ENCODE measurements at places on chromosomes 3 and 15. TPM values are rescaled to one million over a fixed set of nuclear protein-coding genes. Genes with fewer than 3 reads are reported as not detected.

SLC9C1 gene
- polyA plus RNA-seq: not detected

LSAMP gene
- not detected for polyA plus RNA-seq

CHRNA7 gene
- polyA plus RNA-seq: 0.38 TPM

NAALADL2 gene
- not detected for polyA plus RNA-seq

POPDC2 gene
- 0.40 TPM for polyA plus RNA-seq

PXYLP1 gene
- polyA plus RNA-seq: 1.8 TPM

WNT5A gene
- 4.0 TPM for polyA plus RNA-seq

PEX5L gene
- 0.20 TPM for polyA plus RNA-seq

ZNF774 gene
- 0.81 TPM for polyA plus RNA-seq

IMP3 gene
- 115 TPM for polyA plus RNA-seq

PYGO1 gene
- polyA plus RNA-seq: 1.1 TPM

GP5 gene
- not detected for polyA plus RNA-seq

OR5K3 gene
- polyA plus RNA-seq: not detected

PLA2G4F gene
- 0.91 TPM for polyA plus RNA-seq

CIP2A gene
- 10.0 TPM for polyA plus RNA-seq

CLRN1 gene
- polyA plus RNA-seq: not detected

SNTN gene
- not detected for polyA plus RNA-seq

TIGIT gene
- polyA plus RNA-seq: not detected

SKOR1 gene
- 0.01 TPM for polyA plus RNA-seq

FHIT gene
- 1.8 TPM for polyA plus RNA-seq

ACKR2 gene
- 0.11 TPM for polyA plus RNA-seq

PAK6 gene
- 8.9 TPM for polyA plus RNA-seq

PPIB gene
- polyA plus RNA-seq: 1,164 TPM

DPPA4 gene
- polyA plus RNA-seq: not detected

RBP2 gene
- not detected for polyA plus RNA-seq

C2CD4B gene
- polyA plus RNA-seq: not detected

SCN5A gene
- polyA plus RNA-seq: 0.24 TPM

UROC1 gene
- polyA plus RNA-seq: not detected

SPESP1 gene
- 4.1 TPM for polyA plus RNA-seq

NEK10 gene
- 0.08 TPM for polyA plus RNA-seq

WDR93 gene
- not detected for polyA plus RNA-seq

CCR8 gene
- not detected for polyA plus RNA-seq

UPK1B gene
- 2.3 TPM for polyA plus RNA-seq

REC114 gene
- not detected for polyA plus RNA-seq

NLGN1 gene
- polyA plus RNA-seq: not detected

CCRL2 gene
- polyA plus RNA-seq: not detected

ROBO1 gene
- polyA plus RNA-seq: 4.2 TPM

BFSP2 gene
- polyA plus RNA-seq: not detected

CPEB1 gene
- 0.03 TPM for polyA plus RNA-seq

MNS1 gene
- 1.8 TPM for polyA plus RNA-seq

C2CD4A gene
- not detected for polyA plus RNA-seq

All from foreskin keratinocyte (primary cell).